ENCODE measurements at places on chromosomes 1 and 21.

- no peak for DNase-seq
Observed at GRCh38 chr1:154586641-154587040, 19.1 kb downstream of the CHRNB2 start.

DNA sequence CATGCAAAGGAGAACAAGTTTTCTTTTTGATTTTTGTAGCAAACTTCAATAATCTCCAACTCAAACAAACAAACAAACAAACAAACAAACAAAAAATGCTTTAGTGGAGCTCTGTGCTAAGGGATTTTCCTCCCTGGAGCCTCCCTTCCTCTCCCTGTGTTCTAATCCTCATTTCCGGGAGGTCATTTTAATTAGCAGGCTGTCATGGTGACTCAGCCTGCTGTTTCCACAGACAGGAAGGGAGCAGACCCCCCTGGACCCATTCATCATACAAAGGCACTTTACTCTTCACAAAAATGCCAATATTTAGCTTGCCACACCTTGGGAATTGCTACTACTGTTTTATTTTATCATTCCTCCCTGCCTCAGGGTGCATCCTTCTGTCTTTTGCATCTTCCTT, 61.0 kb upstream of the SPATA6 start:
- DNase-seq = no peak

DNA sequence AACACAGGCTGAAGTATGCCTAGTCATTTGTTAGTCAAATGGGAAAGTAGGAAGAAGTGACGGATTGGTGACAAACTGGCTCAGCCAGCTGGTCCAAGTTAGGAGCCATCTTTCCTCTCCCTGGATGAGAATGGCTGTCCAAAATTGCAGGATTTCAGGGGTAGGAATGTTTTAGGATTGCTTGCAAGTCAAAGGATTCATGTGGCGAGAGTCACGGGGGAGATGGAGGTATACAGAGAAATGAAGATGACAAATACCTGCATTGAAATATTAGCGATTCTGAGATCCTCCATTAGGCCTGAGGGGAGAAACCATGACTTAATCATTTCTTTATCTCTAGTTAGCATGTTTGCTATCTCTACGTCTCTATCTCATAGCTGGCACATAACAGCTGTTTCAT, 41.8 kb upstream of the PIGC start:
- DNase-seq = no peak

DNA sequence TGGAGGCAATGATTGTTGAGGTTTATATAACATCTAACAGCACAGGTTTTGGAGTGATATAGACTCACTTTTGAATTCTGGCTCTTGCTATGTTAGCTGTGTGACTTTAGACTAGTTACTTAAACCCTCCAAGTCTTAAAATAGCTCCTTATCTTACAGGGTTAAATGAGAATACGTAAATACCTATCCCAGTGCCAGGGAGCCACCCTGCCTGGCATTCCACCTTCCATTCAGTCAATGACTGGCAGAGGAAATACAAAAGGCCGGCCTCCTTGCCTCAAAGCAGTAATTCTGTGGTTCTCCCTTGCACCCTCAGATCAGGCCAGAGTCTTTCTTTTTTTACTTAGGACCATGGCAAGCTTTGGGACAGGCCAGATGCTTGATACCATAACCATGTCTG, 31.8 kb downstream of the DBT start:
- DNase-seq = no peak

GRCh38 chr1:172308577-172308976, 111.9 kb upstream of the C1orf105 start:
- no peak for DNase-seq

- no peak for DNase-seq
Observed at GRCh38 chr21:36209626-36210171, 53.1 kb downstream of the DOP1B start.

GRCh38 chr1:156860113-156860627, 495 bp upstream of the NTRK1 start:
- peak; percentile 61 for DNase-seq

- no peak for DNase-seq
Observed at GRCh38 chr1:20870718-20871117, 83.6 kb upstream of the HP1BP3 start.

DNA sequence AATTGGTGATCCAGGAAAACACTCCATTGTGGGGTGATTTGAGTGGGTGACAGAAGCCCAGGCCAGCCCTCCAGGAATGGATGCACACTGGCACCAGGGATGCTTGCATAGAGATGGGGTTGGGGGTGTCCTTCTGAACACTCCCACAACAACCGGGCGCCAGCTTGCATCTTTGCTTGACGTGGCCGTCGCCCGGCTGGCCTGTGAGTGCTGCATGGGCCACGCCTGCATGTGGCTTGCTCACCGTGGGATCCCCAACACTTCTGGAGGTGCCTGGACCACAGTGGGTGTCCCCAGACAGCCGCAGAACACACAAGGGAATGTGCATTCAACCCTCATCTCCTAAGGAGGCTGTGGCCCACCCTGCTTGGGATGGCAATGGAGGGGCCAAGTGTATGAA, 55.1 kb downstream of the SIK1 start:
- no peak for DNase-seq

DNA sequence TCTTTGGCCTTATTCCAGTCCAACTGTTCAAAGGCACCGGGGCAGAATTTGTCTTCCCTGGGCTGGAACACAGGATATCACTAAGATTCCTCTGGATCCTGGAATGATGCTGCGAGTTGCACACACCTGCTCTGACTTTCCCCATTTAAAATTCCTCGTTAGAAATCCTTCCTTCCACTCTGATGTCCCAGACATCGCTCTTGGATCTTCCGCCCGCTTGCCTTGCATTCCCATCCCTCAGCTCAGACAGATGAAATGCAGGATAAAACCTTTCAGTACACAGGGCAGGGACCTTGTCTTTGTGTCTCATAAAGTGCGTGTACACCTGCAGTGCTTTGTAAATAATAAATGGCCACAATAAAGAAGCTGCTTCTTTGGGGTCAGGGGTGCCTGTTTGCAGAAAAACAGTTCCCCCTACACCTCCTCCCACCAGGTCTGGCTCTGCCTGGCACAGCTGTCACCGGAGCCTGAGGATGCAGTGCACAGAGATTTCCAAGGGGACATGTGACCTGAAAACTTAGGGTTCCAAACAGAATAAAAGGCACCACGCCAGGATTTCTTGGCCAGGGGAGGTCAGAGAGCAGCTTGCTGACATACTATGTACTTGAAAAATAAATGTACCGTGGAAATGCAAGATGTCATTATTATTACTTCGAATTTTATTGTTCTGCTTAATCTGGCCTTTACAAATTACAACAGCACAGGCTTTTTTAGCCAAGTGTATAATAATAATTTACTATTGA, 62.9 kb upstream of the SYT6 start:
- DNase-seq = no peak

DNA sequence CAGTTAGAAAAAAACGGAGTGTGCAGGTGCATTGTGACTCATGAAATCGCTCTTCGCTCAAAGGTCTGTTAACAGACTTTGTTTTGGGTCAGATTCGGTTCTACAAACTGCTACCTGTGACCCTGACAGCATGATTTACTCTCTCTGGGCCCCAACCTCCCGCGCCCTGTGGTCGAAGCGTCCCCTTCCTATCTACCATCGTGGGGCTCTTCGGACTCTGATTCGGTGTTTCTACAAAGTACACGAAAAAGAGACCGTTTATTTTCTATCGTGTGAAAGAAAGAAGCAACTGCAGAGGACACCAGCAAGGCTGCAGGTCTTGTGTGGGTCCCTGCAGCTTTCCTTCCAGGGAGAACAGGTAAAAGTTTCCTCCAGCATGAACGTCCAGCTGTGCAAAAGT, 29.4 kb upstream of the SLC19A1 start:
- no peak for DNase-seq

GRCh38 chr1:109773203-109773899, 9.6 kb upstream of the EPS8L3 start:
- peak; percentile 65 for DNase-seq

DNA sequence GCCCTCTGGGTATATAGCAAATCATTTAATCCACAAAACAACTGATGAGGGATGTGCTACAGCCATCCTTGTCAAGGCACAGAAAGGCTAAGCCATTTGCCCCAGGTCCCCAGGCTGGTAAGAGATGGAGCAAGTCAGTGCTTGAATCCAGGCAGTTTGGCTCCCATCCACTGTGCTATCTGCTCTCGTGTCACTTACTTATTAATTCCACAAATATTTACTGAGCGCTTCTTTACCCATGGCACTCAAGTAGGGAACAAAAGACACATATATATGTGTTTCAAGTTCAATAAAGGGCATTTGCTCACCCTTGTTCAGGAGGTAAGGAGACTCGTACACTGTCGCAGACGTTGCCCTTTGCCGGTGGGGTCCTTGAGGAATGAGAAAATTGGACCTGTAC, 38.6 kb upstream of the MPZL1 start:
- DNase-seq = no peak

- DNase-seq = peak; percentile 13
Observed at GRCh38 chr1:205680073-205680851, at the start of gene SLC45A3. TSS of gene SLC45A3 (minus strand) at chr1:205680509. CDS start at chr1:205664656, 15,853 bp downstream.

- no peak for DNase-seq
Observed at GRCh38 chr1:12473596-12474362, 144.2 kb downstream of the DHRS3 start.

DNA sequence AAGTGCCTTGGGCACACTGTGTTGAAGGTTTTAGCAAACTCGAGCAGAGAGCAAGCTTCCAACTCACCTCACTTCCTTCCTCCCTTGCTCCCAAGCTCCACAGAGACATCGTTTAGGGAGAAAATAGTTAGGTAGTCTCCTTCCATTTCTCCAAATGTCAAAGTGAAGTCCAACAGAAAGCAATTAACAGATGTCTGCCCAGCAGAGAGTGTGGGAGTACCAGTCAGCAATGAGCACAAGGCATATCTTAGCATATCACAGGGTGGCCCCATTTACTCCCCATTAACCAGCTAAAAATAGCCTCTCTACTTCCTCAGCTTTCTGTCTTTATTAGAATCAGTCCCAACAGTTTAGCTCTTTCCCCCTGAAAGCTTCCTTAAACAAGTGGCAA, 334.2 kb upstream of the CAMK1G start:
- no peak for DNase-seq

- peak; percentile 60 for DNase-seq
Observed at GRCh38 chr1:157163273-157164127, 25.3 kb upstream of the ETV3 start.

DNA sequence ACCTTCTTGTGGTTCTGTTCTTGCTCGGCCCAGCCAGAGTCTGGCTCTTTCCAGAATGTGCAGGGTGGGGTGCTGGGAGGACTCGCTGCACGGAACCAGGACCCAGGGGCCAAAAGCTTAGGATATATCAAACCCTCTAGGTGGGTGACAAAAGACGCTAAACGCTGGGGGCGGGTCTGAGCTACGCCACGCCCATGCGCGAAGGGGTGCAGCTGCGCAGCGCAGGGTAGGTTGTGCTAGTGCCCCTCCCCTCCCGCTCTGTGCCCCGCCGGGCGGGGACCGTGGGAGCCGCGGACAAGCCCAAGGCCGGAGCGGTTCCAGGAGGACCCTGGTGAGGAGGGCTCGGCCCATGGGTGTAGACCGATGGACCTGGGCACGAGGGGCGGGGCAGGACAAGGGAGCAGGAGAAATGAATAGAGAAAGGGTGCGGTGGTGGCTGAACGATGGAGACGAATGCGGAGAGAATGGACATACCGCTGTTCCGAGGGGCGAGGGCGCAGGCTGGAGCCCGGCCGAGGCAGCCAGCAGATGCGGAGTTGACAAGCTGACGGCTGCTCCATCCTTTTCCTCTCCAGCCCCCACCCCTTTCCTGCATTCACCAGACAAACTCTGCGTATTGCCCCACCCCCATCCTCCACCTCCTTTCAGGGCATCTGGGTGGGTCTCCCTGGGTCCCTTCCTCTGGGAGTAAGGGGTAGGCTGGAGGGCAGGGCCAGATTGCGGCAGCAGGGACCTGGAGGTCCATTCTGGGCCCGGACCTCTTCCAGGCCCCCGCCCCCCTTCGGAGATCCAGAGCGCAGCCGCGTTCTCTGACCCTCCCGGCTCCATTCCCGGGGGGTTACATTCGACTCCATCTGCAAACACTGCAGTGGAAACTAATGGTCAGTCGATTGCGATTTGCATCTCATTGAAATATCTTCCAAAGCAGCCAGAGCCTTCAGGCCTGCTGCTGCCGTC, at the start of gene RUSC1:
Gene RUSC1, plus strand, starts transcription at position 234 of the 957 bp plus-strand sequence. CDS start 880 bp downstream, outside the sequence.
- peak; percentile 79 for DNase-seq

DNA sequence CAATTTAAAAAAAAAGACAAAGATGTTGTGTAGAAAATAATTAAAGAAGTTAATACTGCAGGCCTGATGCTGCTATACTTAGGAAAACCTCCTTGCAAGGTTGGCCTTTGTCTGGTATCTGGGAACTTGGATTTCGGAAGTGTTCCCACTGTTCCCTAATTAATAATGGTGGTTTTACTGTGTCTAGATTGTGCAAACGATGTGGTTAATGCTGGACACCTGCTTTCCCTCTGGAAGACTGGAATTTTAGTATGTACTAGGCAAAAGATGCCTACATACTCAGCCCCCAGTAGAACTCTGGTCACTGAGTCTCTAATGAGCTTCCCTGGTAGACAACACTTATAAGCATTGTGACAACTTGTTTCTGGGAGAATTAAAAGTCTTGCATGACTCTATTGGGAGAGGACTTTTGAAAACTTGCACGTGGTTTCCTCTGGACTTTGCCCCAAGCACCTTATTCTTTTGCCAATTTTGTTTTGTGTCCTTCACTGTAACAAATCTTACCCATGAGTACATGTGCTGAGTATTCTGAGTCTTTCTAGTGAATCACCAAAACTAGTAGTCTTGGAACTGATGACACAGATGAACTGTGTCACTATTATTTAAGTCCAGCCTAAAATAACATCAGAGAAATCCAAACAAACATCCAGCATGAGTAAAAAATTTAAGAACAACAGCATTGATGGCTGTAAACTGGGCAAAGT, 40.4 kb downstream of the LIN9 start:
- no peak for DNase-seq

- no peak for DNase-seq
Observed at GRCh38 chr1:43857163-43857562, 76.4 kb upstream of the ARTN start.

- DNase-seq = no peak
Observed at GRCh38 chr21:45588086-45588825, 46.0 kb upstream of the SLC19A1 start.

GRCh38 chr1:53552981-53553733, 94.0 kb downstream of the DMRTB1 start:
- no peak for DNase-seq

GRCh38 chr1:113657126-113657525, 102.2 kb downstream of the PHTF1 start:
- DNase-seq = no peak

DNA sequence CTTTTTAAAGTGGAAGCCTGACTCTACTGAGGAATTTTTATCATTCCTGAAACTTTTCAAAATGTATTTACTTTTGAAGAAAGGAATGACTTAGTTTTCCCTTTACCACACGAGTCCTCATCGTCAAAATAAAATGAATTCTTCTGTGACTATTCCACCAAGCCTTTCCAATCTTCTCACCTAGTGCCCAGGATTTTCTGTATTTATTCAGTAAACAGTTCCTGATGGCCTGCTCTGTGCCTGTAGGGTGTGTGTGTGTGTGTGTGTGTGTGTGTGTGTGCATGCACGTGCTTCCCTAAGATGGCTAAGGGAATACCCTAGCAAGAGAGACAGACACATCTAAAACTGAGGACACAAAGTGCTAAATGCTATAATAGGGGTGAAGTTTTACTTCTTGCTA, 395.0 kb upstream of the USP24 start:
- no peak for DNase-seq

All from T-helper 2 cell treated with Interferon-gamma antibody and Interleukin-4, amounts not matched to agents 5 μg/mL and 100 μg/mL, for 36 hours (primary cell).